ENCODE measurements at places on chromosomes 4 and X. TPM values are rescaled to one million over a fixed set of nuclear protein-coding genes. Genes with fewer than 3 reads are reported as not detected.

Gene REPS2
- polyA plus RNA-seq: 15.1 TPM

Gene FGA
- not detected for polyA plus RNA-seq

Gene CPLX1
- 7.6 TPM for polyA plus RNA-seq

Gene ZNF141
- 19.0 TPM for polyA plus RNA-seq

Gene NDST4
- polyA plus RNA-seq: 1.3 TPM

Gene CXCL11
- polyA plus RNA-seq: 0.33 TPM

Gene IL3RA
- not detected for polyA plus RNA-seq

Gene CHRDL1
- 3.3 TPM for polyA plus RNA-seq

Gene CITED1
- 24.1 TPM for polyA plus RNA-seq

Gene RAB28
- 60.7 TPM for polyA plus RNA-seq

Gene F8
- polyA plus RNA-seq: 2.1 TPM

Data from neural cell (in vitro differentiated cells).